ENCODE measurements at places on chromosomes 13 and 19. TPM values are rescaled to one million over a fixed set of nuclear protein-coding genes. Genes with fewer than 3 reads are reported as not detected.
A peak's percentile ranks its signal among the peaks of the same experiment; 100 is the strongest.

The CEACAM7 gene
- total RNA-seq, result not detected

The SPRED3 gene
- 3.8 TPM for total RNA-seq

The OSCAR gene
- total RNA-seq, result 1.1 TPM

The PTH2 gene
- total RNA-seq, result not detected

The KCNJ14 gene
- total RNA-seq, result 3.6 TPM

The CA11 gene
- 15.4 TPM for total RNA-seq

GRCh38 chr13:63279136-63279535 lies 1863.5 kb upstream of the PCDH20 start:
- H3K27ac ChIP-seq, result no peak overlapping the region
- no peaks in the 10 kb centered on the region for H3K4me1 ChIP-seq
- H3K27me3 ChIP-seq, result no peaks in the 10 kb centered on the region
- H3K4me3 ChIP-seq, result no peak overlapping the region

GRCh38 chr19:13024126-13024950 lies 29.1 kb downstream of the NFIX start:
- peaks cover 19% of the 10 kb centered on the region for H3K4me1 ChIP-seq
- peaks cover 13% of the 10 kb centered on the region for H3K27me3 ChIP-seq
- no peak overlapping the region for H3K27ac ChIP-seq
- DNase-seq, result no peak

- no peaks in the 10 kb centered on the region for H3K36me3 ChIP-seq
- DNase-seq, result no peak
- H3K4me1 ChIP-seq, result no peaks in the 10 kb centered on the region
Measured at GRCh38 chr13:39298951-39299350, 260.7 kb downstream of the NHLRC3 start.

DNA sequence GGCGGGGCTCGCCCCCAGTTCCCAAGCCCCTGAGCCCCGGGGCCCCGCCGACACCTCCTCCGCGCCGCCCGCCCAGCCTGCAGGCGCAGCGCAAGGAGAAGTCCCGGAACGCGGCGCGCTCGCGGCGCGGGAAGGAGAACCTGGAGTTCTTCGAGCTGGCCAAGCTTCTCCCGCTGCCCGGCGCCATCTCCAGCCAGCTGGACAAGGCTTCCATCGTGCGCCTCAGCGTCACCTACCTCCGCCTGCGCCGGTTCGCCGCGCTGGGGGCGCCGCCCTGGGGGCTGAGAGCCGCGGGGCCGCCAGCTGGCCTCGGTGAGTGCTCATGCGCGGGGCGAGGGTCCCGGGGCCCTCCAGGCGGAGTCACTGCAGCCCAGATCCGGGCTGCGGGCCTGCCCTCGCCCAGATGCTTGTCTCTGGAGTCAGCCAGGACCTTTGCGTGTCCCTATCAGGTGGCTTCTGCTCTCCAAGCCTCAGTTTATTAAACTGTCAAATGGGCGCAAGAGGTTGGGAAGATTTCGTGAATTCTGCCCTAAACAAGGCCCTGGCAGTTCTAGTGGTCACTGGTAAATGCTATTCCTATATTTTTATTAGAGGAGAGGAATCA lies 2.0 kb downstream of the NPAS1 start:
- peaks cover 29% of the 10 kb centered on the region for H3K27me3 ChIP-seq
- H3K36me3 ChIP-seq, result no peaks in the 10 kb centered on the region
- no peak for DNase-seq
- peaks cover 31% of the 10 kb centered on the region for H3K4me1 ChIP-seq
- no peak overlapping the region for H3K4me3 ChIP-seq
- H3K27ac ChIP-seq, result no peak overlapping the region

DNA sequence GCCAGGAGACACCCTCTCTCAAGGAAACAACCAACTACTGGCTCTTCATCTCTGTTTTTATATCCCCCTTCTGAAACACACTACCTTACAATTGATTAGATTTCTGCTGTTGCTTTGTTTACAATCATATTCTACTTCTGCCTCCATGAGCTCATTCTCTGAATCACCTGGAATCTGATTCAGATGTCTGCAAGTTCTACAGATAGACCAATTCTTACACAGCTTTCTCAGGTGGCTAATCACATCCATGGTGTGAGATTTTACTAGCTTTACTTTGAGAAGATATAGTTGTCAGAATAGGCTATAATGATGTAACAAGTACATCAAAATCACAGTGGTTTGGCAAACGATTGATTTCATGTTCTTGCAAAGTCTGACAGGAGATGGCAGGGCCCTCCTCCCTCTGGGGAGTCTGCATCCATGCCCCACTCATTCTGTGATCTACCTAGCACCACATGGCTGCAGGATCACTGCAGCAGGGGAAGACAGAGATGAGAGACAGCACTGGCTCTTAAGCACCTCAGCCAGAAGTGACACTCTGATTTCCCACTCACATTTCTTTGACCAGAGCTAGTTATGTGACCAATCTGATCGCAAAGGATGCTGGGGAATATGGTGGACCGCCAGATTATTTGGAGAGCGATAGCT lies 243.7 kb downstream of the FOXO1 start:
- H3K4me3 ChIP-seq, result no peak overlapping the region
- peaks cover 8% of the 10 kb centered on the region for H3K4me1 ChIP-seq
- H3K27ac ChIP-seq, result no peak overlapping the region
- H3K36me3 ChIP-seq, result no peaks in the 10 kb centered on the region

GRCh38 chr19:48858984-48859710 lies 9.3 kb downstream of the PLEKHA4 start:
- peak; percentile 74 for DNase-seq
- H3K36me3 ChIP-seq, result no peaks in the 10 kb centered on the region
- peaks cover 14% of the 10 kb centered on the region for H3K4me1 ChIP-seq
- peak overlapping the region; percentile 45 for H3K4me3 ChIP-seq
- peak overlapping the region; percentile 35 for H3K27ac ChIP-seq

DNA sequence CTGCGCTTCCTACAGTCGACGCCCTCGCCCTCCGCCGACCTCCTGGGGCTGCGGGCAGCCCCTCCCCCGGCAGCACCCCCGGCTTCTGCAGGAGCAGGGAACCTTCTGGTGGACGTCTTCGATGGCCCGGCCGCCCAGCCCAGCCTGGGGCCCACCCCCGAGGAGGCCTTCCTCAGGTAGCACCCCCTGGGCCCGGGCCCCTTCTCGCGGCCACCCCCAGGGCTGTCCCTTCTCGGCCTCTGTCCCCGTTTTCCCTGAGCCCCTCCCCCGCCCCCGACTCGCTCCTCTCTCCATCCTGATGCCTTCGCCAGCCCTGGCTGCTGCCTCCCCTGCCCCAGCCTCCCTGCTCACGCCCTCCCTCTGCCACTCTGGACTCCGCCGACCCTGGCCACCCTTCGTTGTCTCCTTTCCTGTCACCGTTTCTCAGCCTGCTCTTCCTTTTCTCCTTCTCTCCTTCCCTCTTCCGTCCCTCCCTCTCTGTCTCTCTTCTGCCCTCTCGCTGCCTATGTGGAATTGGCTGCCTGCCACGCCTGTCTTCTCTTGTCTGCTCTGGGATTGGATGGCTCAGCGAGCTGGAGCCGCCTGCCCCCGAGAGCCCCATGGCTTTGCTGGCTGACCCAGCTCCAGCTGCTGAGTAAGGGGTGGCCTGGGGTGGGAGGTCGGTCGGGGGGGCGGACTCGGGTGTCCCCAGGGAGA lies 11.0 kb downstream of the FUZ start:
- H3K4me3 ChIP-seq, result no peak overlapping the region
- no peaks in the 10 kb centered on the region for H3K27me3 ChIP-seq
- DNase-seq, result no peak
- H3K27ac ChIP-seq, result no peak overlapping the region
- H3K36me3 ChIP-seq, result peaks cover 35% of the 10 kb centered on the region
- no peaks in the 10 kb centered on the region for H3K4me1 ChIP-seq

DNA sequence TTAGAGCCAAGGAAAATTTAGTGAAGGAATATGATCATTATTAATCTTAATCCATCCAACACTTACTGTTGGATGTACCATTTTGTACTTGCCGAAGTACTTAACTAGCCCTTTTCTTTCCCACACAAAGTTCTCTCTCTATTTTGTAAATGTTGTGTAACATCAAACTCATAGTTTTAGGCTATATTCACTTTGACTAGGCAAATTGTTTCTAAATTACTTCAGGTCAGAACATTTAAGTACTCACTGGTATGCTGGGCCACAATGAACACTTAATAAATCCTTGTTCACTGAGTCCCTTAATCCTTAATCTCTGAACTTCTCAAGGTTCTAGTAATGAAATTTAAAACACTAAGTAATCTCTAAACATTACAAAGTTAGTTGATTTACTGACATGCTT lies 49.3 kb upstream of the EEF1AKMT1 start:
- DNase-seq, result no peak
- no peak overlapping the region for H3K4me3 ChIP-seq
- H3K36me3 ChIP-seq, result no peaks in the 10 kb centered on the region
- H3K27me3 ChIP-seq, result no peaks in the 10 kb centered on the region
- peaks cover 2% of the 10 kb centered on the region for H3K4me1 ChIP-seq

All from CD4-positive, alpha-beta memory T cell (primary cell).